ENCODE measurements at places on chromosomes 11 and 22.

GRCh38 chr11:124115782-124116616, 749 bp downstream of the VWA5A start:
- no peak for DNase-seq

DNA sequence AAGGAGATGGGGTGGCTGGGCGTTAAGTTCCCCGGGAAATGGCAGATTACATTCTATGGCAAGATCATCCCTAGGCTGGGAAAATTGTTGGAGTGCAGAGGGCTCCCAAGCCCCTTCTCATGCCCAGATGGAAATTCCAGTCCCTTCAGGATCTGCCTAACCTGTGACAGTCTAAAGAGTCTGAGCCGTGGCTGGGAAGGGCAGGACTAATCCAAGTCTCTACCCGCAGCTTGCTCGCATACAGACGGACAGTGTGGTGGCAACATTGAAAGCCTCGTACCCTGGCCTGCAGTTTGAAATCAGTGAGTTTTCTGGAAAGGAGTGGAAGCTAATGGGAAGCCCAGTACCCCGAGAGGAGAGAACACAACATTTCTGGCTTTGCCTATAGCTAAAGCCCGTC, 3.7 kb downstream of the HMBS start:
- no peak for DNase-seq

- no peak for DNase-seq
Observed at GRCh38 chr11:132632641-132633124, 899.6 kb downstream of the OPCML start.

- DNase-seq: no peak
Observed at GRCh38 chr11:127059750-127060149, 59.2 kb upstream of the KIRREL3 start.

DNA sequence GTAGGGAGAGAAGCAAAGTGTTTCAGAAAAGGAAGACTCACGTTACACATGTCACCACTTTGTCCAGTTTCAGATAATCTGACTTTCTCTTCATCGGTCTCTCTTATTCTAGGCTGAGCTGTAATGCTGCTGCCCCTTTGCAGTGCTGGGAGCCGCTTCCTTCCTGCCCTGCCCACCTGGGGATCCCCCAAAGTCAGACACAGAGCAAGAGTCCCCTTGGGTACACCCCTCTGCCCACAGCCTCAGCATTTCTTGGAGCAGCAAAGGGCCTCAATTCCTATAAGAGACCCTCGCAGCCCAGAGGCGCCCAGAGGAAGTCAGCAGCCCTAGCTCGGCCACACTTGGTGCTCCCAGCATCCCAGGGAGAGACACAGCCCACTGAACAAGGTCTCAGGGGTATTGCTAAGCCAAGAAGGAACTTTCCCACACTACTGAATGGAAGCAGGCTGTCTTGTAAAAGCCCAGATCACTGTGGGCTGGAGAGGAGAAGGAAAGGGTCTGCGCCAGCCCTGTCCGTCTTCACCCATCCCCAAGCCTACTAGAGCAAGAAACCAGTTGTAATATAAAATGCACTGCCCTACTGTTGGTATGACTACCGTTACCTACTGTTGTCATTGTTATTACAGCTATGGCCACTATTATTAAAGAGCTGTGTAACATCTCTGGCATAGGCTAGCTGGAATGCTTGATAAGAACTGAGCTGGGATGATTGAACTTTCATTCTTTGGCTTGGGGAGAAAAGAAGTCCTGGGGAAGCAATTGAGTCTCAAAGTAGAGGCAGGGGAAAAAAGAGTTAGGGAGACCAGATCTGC, 31.2 kb upstream of the SMIM35 start:
- DNase-seq: no peak

DNA sequence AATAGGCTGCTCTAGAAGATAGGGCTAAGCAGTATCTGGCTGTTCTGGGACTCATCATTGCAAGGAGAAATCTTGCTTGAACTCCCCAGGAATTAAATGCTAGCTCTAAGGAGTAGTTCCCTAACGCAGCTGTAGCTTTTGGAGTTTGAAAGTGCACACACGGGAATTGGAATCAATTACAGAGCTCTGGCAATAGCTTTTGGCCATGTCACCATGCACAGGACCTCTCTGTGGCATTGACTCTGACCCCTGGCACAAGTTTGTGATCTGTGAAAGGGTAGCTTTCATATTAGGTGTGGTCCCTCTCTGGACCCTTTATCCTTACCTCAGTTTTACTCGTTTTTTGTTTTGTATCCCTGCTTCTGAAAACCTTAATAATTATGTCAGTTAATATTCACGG, 121.6 kb downstream of the FAT3 start:
- DNase-seq: no peak

All from T-helper 17 cell (primary cell).